ENCODE measurements at places on chromosomes 12 and 14. TPM values are rescaled to one million over a fixed set of nuclear protein-coding genes. Genes with fewer than 3 reads are reported as not detected.

Gene LMNTD1
- not detected for total RNA-seq

Gene STAB2
- not detected for total RNA-seq

Gene ZC2HC1C
- total RNA-seq = 0.55 TPM

Gene PTPRO
- total RNA-seq = 1.1 TPM

Gene PNMA1
- 56.6 TPM for total RNA-seq

Gene ATP5F1B
- 284 TPM for total RNA-seq

Gene FAM90A1
- total RNA-seq = not detected

Gene MANSC1
- 1.3 TPM for total RNA-seq

Gene SLC4A8
- total RNA-seq = 3.3 TPM

Gene HHIPL1
- total RNA-seq = 0.23 TPM

Gene IKZF4
- 14.4 TPM for total RNA-seq

Gene FOXG1
- not detected for total RNA-seq

Gene VPS33A
- 22.7 TPM for total RNA-seq

Gene POLE2
- total RNA-seq = 1.9 TPM

Gene PPP4R3A
- 169 TPM for total RNA-seq

Gene IL23A
- total RNA-seq = 16.3 TPM

Gene LRTM2
- total RNA-seq = not detected

Gene PLEK2
- total RNA-seq = 1.1 TPM

Gene DTX3
- 27.1 TPM for total RNA-seq

Gene ARMH4
- not detected for total RNA-seq

Gene ZNF605
- 12.2 TPM for total RNA-seq

Gene PLA2G1B
- 1.8 TPM for total RNA-seq

Gene LTB4R
- total RNA-seq = 17.0 TPM

Gene BICDL1
- total RNA-seq = 134 TPM

Gene CEBPE
- total RNA-seq = 0.33 TPM

Gene OVCH1
- total RNA-seq = not detected

Gene ZDHHC17
- total RNA-seq = 42.2 TPM

Gene SLCO1A2
- 0.47 TPM for total RNA-seq

Gene ZDHHC22
- 0.06 TPM for total RNA-seq

Gene LRP1-AS
- not detected for total RNA-seq

Gene PIK3C2G
- not detected for total RNA-seq

Gene SLC6A13
- total RNA-seq = 0.49 TPM

Gene RPS6KA5
- 39.8 TPM for total RNA-seq

Gene HNF1A
- total RNA-seq = not detected

Gene SLC16A7
- total RNA-seq = 49.8 TPM

Gene DYRK2
- 125 TPM for total RNA-seq

Gene AMDHD1
- total RNA-seq = 1.1 TPM

Gene LUM
- total RNA-seq = not detected

Gene PPFIA2
- not detected for total RNA-seq

Gene KCNC2
- not detected for total RNA-seq

Gene TTC9
- total RNA-seq = 23.4 TPM

Gene GLT8D2
- total RNA-seq = not detected

Data from T-cell (primary cell).